ENCODE measurements at places on chromosomes 6 and 20.

DNA sequence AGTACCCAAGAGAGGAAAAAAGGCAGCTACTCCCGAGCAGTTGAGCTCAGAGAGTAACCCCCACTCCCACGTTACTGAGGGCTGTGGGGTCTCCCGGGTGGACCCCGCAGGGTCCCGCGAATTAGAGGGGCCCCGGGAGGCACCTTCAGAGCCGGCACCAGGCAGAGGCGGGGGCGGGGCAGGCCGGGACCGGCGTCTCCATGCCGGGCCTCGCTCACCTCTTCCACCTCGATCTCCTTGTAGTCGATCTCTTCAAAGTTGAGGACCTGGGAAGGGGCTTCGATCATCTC is 381 bp downstream of the MAP3K7 start:
- DNase-seq, result no peak

GRCh38 chr20:21118782-21119181 is 7.1 kb upstream of the KIZ start:
- DNase-seq, result no peak

DNA sequence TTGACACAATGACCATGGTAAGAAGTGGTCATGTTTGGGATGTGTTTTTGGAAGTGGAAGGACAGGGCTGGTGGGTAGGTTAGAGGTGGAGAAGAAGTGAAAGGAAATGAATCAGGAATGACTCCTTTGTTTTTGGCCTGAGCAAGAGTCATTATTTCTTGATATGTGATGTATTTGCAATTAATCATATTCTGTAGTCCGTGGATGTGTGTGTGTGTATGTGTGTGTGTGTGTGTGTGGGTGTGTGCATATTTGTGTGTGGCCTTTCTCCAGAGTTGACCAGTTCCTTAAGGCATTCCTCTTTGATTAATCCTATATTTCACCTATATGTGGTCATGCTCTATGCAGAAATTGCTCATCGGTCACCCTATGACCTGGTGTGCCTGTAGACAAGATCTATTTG is 130.7 kb downstream of the UTRN start:
- no peak for DNase-seq

- no peak for DNase-seq
These were observed 42.8 kb upstream of the FAM50B start for GRCh38 chr6:3806169-3806922.

DNA sequence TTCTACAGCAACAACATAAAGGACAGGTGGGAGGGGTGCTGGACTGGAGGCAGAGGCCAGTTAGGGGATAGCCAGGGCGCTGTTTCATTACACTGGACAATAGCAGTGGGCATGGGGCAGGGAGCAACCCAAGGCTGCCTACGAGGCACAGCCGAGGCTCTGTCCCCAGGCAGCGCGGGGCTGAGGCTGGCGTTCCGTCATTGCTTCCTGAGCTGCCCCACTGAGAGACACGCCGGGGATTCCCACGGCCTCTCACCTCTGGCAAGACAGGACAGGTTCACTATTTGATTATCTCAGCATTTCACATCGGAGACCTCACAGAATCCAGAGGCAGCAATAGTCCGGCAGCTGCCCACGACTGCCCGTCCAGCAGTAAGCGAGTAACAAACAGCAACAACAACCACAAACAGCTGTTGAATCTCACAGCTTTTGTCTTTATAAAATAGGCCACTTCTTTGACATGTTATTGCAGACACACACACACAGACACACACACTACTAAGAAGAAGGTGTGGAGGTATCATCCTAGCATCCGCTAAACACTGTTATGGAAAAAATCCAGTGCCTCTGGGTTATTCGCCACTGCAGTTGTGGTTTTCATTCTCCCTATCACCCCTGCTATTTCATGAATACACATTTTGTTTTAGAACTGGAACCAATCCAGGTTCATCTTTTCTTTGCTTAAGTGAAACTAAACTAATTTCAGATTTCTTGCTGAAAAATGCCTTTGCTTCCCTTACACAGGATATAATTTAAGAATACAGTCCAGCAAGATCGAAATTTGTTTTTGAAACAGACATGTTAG is 19.5 kb downstream of the KIF25 start:
- no peak for DNase-seq

- DNase-seq, result no peak
These were observed 157.6 kb downstream of the NFATC2 start for GRCh38 chr20:51384875-51385274.

GRCh38 chr20:36315545-36316351 is 9.6 kb downstream of the DLGAP4 start:
- DNase-seq, result no peak

DNA sequence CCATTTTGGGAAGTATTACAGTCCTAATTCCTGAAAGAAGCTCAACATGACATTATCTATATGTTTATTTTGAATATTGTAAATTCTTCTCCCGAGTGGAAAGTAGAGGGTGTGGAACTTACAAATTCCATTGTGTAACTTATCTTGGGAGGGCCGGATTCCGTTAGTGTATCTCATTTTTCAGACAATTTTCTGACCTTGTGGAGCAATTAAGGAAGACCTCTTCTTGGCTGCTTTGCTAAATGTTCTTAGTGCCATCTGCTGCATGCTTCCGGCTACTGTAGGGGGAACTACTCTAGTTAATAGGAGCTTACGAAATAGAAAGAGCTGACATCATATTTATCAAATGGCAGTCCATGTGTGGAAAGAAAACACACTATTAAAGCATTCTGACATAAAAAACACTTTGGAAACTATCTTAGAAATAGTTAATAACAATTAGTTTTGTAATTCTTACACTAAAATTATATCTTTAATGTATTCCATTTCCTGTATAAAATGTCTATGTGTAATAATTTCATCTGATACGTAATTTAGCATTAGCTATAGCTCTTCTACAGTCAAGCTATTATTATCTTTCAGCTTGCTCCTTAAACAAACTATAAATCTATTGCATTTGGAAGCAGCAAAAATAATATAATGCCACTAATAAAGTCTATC is 41.5 kb upstream of the KCNQ5 start:
- DNase-seq, result no peak

- DNase-seq, result no peak
These were observed 210.5 kb upstream of the SHLD1 start for GRCh38 chr20:5539691-5540090.

DNA sequence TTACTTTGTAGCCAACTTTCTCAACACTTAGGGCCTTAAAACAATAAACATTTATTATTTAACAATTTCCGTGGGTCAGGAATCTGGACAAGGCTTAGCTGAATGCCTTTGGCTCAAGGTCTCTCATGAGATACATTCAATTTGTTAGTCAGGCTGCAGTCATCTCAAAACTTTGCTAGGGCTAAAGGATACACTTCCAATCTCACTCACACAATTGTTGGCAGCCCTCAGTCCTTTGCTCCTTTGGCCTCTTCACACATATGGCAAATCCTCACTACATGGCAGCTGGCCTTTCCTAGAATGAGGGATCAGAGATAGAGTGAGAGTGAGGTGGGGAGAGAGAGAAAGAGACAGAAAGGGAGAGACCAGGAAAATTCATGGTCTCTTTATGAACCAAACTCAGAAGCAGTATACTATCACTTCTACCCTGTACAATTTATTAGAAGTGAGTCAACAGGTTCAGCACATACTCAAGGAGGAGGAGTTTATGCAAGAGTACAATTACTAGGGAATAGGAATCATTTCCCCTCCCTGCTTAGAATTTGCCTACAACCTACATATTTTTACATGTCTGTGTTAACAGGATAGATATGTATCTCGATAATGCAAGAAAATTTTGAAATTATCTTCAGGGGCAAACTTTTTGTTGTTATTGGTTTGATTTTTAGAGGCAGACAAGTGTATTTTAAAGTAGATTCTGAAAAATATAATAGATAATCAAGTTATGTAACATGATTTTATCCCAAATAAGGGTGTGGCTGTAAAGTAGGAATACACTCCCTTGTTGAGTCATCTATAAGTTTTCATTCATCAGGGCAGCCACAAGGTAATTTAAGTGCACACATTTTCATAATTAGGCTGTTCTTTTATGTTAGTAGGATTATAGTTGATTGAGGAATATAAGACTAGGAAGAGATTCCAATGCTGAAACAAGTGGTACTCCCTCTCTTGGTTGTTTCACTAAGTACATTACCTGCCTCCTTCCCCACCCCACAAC is 85.9 kb upstream of the HMGCLL1 start:
- DNase-seq, result no peak

GRCh38 chr6:16274885-16275589 is 36.6 kb downstream of the GMPR start:
- no peak for DNase-seq

DNA sequence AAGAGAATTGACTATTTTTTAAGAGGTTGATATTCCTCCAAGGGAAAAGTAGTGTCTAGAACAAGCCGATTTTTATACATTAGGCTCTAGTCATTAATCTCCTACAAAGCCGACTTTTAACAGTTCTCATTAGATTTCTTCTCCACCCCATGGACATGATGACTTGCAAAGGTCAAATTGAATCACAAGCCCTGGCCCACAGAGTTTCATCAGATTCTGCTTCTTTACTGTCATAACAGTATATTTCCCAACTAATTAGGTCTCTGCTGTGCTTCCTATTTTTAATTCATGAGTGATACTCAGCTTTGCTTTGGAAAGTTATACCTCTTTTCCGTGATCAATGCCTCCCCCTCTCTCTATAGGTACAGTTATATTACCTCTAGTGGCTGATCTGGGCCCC is 90.6 kb upstream of the ADGRB3 start:
- no peak for DNase-seq

- DNase-seq, result no peak
These were observed 84.9 kb upstream of the LRFN2 start for GRCh38 chr6:40672087-40672486.

DNA sequence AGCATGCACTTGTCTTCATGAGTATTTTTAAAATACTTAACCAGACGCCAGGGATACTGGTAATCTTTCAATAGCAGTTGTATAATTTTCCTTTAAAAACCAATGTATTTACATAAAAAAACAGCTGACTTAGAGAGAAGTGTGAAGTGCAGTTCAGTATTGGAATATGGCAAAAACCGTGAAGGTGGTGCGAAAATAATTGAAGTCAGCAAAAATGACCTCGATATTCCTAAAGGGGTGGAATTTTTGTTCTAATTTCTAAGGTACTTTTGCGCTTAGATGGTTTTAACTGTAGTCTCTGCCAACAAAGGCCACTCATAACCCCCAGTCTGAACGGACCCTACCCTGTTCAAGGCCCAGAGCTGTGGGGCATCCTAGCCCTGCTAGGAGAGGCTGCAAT is 25.3 kb downstream of the GNAS-AS1 start:
- DNase-seq, result no peak

- DNase-seq, result no peak
These were observed 5.5 kb upstream of the PABPC1L start for GRCh38 chr20:44904377-44904776.

DNA sequence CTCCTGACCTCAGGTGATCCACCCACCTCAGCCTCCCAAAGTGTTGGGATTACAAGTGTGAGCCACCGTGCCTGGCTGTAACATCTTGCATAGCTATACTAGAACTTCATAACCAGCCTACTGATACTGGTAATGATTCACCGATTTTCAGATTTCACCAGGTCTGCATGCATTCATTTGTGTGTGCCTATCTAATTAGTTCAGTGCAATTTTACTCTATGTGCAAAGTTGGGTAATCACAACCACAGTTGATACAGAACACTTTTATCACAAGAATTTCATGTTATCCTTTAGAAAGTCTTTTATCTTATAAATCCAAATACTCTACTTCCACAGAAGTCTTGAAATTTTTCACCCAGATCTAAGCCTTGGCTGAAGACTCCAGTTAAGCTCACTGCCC is 22.2 kb downstream of the FASTKD5 start:
- no peak for DNase-seq

DNA sequence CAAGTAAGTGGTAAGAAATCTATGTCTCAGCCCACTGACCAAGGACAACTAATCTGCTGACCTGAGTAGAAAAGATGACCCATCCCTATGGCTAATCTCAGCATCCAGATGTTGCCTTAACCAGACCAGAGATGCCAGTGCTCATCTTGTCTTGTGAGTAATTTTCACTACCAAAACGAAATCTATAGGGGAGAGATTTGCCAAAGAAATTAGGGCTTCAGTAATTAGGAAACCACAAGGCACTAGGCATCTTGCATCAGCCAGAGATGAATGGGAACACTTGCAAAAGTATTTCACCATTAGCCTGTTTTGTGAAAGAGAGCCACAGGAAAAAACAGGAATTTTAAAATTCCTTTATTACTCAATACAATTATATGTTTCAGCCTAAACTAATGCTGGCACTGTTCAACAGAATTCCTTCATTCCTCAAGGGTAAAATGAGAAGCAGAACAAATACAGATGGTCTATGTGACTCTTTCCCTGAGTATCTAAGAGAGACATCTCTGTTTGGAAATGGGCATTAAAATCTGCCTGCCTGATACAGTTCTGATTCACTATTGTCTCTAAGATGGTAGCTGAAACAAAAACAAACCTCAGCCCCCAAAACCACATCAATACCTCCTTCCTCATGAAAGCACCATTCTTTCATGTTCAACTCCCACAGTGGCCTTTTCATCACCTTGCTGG is 87.8 kb downstream of the GMDS start:
- DNase-seq, result no peak

GRCh38 chr6:446418-447366 is 55.1 kb downstream of the IRF4 start:
- no peak for DNase-seq

GRCh38 chr6:52307900-52308372 is 23.4 kb upstream of the MCM3 start:
- DNase-seq, result no peak

DNA sequence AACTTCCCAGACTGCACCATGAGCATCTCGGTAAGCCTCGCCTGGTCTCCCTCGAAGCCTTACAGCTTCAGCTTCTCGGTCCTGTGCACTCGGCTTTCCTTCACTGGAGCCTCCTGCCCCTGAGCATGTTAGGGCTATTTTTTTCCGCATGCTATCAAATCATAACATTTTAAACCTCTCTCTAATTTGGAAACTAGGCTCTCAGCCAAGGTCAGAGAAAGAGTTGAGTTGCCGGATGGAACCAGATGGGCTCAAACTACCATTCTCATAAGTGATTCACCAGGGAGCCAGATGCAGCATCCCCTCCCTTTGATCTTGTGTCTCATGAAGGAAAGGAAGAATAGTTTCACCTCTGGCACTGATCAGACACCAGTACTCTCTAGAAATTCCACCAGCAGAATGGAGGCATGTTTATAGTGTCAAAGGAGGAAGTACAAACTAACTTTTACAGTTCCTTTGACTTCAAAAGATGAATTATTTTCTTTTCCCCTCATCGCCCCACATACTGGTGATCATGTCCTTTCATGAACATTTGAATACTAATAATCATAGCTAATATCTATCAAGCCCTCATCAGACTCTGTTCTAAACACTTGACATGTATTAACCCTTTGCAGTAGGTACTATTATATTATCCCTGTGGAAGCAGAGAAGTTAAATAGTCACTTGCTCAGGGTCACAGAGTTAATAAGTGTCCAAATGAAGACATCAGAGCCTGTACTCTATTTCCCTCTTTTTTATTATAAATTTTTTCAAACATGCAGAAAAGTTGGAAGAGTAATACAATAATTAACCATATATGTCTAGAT is 46.7 kb downstream of the MAP1LC3A start:
- no peak for DNase-seq
